ENCODE measurements at places on chromosomes 16 and 17.
A peak's percentile ranks its signal among the peaks of the same experiment; 100 is the strongest.

- peak; percentile 98 for DNase-seq
Measured at GRCh38 chr16:10743610-10744369, at the start of gene NUBP1. NUBP1 (plus strand) TSS chr16:10743842; CDS start chr16:10743864, 22 bp downstream.

DNA sequence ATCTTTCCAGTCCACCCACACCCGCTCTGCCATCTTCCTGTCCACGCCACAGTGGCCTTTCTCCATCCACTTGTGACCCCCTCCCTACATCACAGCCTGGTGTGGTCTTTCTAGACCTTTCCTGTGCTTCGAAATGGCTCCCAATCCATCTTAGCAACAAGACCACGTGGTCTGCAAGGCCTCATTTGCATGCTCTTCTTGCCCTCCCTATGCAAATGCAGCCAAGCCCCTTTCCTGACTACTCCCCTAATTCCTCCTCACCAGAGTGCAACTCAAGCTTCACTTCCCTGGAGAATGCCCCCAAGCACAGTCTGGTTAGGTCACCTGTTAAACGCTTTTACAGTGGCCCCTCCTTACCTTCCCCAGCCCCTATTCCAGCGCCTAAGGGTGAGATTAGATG is 6.1 kb downstream of the PPP1R9B start:
- DNase-seq = no peak

- no peak for DNase-seq
Measured at GRCh38 chr17:73874008-73874720, 229.9 kb upstream of the SDK2 start.

DNA sequence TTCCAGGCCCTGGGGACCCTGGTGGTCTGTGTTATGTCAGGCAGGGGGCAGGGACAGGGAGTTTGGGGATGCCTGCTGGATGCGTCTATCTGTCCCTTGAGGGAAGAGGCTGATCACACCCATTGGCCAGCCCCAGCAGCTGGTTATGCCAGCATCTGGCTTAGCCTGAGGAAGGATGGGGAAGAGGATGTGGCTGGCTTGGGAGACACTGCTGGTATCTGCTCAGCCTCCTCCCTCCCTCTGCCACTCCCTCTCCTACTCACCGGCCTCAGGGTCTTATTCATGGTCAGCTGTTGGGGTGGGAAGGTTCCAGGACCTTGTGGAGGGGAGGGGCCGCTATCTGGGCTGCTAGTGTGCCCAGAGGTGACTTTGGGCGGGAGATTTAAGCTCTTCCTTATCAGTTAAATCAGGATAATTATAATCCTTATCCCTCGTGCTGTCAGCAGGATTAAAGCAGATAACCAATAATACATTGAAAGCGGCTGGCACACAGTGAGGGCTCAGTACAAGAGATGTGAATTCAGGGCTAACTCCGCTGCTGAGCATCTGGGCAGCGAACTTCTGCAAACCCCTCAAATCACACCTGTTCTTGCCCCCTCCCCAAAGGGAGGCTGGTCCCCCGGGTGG is 36.0 kb upstream of the MLKL start:
- no peak for DNase-seq

DNA sequence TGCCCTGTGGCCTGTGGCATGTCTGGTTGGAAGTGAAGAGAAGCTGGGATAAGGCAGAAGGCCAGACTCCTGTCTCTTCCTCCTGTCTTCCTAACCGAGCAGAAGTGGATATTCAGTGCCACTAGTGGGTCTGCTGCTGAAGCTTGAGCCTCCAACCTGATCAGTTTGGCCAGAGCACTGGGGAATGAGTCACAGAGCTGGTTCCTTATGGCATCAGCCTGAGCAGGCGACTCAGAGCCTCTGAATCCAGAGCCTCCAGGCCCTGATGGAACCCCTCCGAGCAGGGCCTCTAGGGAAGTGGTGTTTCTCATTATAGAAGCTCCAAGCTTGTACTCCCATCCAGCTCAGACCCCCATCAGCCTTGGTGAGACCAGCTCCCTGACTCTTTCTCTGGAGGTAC is 2.0 kb downstream of the WSCD1 start:
- no peak for DNase-seq

DNA sequence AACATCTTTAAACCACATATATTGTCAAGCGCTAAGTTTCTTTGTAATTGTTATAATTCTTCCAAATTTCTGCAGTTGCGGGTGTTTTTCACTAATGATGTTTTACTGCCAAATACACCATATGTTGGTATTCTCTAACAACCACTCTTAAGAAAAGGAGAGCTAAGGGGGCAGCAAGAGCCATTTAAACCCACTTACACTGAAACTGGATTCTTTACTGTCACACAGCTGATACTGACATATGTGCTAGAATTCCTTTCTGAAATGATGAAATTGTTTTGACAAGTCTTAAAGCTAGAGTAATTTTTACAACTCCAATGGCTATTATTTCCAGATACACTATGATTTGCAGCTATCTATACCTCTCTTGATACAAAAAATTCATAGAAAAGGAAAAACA is 483.1 kb downstream of the CDH11 start:
- DNase-seq = no peak

DNA sequence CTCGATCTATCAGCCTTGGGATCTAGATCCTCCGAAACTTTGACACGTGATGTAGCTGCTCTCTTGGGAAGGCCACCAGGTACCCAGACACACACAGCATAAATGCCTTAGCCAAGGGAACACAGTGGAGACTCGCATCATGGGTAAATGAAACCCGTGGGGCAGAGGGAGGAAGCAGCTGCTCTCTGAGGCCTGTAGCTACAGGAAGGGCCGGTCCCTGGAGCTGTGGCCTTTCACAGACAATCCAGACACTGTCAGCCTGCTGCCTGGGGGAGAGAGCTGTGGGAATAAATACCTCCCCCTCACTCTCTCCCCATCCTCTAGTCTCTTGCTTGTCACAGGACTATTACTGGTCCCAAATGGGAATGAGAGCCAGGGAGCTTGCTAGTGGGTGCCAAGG is 351.2 kb downstream of the UTP18 start:
- DNase-seq = no peak

DNA sequence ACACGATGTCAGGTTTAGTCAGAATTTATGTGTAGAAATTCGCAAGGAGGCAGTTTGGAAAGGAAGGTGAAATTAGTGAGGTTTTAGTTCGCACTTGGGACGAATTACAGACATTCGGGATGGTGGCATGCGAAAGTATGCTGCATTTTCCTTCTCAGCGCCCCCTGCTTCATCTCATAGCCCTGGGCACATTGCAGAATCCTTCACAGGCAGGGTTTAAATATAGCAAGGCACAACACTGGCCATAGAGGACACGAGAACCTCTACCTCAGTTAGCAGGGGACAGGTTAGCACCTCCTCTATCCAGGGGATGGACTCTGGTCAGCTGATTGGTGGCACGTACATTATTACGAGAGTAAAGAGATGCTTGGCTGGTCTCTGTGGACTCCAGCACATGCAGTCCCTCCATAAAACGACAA is 47.5 kb downstream of the MAP2K6 start:
- DNase-seq = no peak

- no peak for DNase-seq
Measured at GRCh38 chr17:59498530-59499307, 66.7 kb upstream of the DHX40 start.

DNA sequence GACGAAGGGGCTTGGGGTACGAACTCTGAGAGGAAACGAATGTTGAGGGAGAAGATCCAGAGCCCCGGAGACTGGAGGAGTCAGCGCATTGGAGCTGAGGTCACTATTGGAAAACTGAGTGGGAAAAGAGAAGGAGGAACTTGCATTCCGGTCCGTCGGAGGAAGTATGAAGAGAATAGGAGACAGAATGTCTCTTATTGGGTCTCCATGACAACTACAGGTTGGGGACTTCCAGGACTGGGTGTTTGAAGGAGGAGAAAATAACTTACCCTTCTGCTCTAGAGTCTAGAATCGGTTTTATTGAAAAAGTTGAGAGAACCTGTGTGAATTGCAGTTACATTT is 537 bp downstream of the GOSR1 start:
- no peak for DNase-seq

GRCh38 chr17:28174352-28175046 is 132.0 kb downstream of the NLK start:
- DNase-seq = no peak

DNA sequence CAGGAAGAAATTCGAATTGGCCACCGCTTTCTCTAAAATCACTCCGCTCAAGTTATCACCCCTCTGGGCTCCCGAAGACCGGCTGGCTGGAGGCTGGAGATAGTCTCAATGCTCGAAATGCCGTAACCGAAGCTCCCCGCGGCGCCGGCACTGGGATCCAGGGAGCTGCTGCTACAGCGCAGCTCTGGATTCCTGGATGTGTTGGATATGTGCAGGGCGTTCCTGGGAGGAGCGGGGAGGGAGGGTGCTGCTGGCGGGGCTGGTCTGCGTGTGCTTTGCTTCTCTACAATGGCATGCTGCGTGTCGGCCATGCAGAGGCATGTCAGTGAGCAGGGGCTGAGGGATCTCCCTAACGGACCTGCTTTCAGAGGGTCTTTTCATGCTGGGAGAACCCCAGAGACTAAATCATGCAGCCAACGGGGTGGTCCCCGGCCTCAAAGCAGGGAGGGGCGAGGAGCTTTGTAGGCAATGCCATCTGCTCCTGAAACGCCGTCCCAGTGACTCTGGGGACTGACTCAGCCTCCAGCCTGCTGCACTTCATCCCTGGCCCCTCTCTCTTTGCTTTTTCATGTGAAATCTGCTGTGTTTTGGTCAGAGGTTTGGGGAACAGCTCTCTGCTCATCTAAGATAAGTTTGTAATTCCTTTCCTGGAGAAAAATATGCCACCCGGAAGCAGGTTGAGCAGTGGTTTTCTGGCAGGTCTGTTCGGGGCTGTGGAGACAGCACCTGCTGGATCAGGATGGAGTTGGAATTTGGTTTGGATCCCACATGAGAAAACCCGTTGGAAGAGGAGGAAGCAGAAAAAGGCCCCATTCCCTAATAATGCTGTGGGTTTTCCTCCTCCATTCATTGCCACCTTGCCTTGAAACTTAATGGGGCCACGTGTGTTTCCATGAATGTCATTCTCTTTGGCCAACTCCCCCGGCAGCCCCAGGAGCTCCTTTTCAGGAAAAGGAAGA is 311.4 kb downstream of the SEC14L1 start:
- DNase-seq = no peak

- no peak for DNase-seq
Measured at GRCh38 chr16:19837331-19837980, 47.2 kb downstream of the GPRC5B start.

- DNase-seq = no peak
Measured at GRCh38 chr17:49913226-49914095, 55.5 kb upstream of the DLX4 start.

DNA sequence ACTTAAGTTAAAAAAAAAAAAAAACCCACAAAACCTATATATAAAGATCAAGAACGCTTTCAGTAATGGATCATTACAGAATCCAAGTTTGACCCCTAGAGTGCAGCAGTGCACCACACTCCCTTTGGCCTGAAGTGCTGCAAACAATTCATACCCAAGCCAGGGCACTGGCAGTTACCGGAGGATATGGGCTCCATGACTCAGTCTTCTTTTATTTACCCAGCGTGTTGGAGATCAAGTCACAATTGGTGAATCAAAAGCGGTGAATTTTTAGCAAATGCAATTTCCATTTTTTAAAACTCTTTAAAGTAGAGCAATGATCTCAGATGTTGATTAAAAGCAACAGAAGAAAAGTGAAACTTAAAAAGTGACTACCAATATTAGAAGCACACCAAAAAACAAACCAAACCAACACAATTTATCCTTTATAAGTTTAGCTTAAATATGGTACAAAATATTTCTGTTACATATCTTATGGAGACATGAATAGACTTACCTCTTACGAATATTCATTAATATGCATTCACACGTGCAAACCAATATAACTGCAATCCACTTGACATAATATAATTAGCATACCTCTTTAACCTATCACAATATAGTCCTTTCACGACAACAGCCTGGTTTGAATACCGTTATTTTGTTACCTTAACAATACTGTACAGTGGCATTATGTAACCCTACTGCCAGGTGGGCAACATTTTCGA is 46.3 kb downstream of the ZNF652 start:
- DNase-seq = no peak

GRCh38 chr16:17138801-17139200 is 332.0 kb downstream of the XYLT1 start:
- no peak for DNase-seq

DNA sequence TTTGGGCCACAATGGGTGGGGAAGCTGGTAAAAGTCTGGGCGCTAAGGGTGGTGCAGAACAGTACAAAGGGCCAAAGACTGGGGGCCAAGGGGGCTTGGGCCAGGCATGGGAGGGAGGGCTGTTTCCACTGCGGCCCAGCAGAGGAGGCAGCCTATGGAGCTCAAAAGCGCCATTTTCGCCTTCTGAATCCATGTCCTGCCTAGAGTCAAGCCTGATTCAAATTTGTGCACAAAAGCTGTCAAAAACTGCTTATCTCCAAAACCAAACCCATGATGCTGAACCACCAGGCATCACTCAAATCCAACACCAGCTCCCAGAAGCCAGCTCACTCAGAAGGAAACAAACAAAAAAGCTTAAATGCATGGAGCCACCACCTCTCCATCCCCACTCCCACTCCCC is 16.0 kb downstream of the COG7 start:
- no peak for DNase-seq

DNA sequence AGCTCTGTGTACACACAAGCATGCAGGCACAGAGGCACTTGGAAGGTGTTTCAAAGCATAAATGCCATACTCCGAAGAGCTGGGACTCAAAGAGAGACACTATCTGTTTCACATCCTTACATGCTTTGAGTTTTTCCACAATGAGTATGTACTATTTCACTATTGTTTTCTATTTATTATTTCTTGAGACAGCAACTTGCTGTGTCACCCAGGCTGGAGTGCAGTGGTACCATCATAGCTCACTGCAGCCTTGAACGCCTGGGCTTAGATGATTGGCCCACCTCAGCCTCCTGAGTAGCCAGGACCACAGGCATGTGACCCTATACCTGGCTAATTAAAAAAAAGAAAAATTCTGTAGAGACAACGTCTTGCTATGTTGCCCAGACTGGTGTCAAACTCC is 31.6 kb downstream of the CYB5D2 start:
- DNase-seq = no peak

DNA sequence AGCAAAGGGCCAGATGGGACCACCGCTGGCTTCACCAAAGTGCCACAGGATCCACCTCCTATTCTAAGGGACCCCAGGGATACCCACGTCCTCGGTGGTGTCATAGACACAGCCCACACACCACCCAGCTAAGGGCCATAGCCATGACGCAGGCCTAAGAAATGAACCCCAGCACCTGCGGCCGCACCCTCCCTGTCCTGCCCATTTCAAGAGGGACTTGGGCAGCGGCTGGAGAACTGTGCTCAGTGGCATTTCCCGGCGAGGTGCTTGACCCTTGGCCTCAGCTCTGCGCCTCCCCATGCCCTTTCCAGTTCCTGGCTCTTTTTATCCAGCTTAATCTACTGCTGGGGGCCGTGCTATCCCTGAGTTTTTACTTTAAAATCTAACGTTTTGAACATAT is 27.3 kb downstream of the ZNF778 start:
- no peak for DNase-seq

DNA sequence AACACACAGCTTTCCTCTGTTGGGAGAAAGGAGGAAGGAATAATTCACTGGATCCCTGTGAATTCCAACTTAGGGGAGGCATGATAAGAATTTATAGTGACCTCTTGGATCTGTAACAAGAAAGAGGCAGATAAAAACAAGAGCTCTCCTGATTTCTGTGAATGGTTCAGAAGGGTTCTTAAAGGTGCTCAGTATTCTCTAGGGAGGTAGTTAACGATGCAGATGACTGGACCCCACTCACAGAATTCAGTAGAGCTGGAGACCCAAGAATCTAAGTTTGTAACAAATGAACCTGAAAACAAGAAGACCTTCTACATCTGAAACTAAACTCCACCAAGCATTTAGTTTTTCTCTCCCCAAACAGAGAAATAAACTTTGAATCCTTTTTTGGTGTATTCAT is 8.6 kb downstream of the ZNRF1 start:
- no peak for DNase-seq

GRCh38 chr16:56286809-56287208 is 95.5 kb downstream of the GNAO1 start:
- no peak for DNase-seq

All from type B pancreatic cell (in vitro differentiated cells).